Transverse colon (tissue), 4 donors: ENCODE measurements at places on chromosomes 6 and 20.

GRCh38 chr6:105226598-105227294 lies 46.9 kb upstream of the POPDC3 start:
- H3K36me3 ChIP-seq, result no peaks in the 10 kb centered on the region
- H3K27ac ChIP-seq, result no peak overlapping the region
- no peak for DNase-seq
- no peaks in the 10 kb centered on the region for H3K27me3 ChIP-seq
- H3K4me3 ChIP-seq, result no peak overlapping the region
- H3K4me1 ChIP-seq, result no peaks in the 10 kb centered on the region

GRCh38 chr6:41601248-41601549 lies 37.1 kb upstream of the MDFI start:
- H3K4me3 ChIP-seq, result no peak overlapping the region
- H3K36me3 ChIP-seq, result no peaks in the 10 kb centered on the region
- peak overlapping the region; percentile 75 for H3K27ac ChIP-seq
- no peaks in the 10 kb centered on the region for H3K27me3 ChIP-seq
- H3K4me1 ChIP-seq, result peaks cover 16% of the 10 kb centered on the region

GRCh38 chr20:38893056-38893564 lies 33.1 kb upstream of the FAM83D start:
- no peaks in the 10 kb centered on the region for H3K36me3 ChIP-seq
- H3K27ac ChIP-seq, result no peak overlapping the region
- no peak for DNase-seq
- H3K27me3 ChIP-seq, result peaks cover 22% of the 10 kb centered on the region
- no peak overlapping the region for H3K4me3 ChIP-seq

DNA sequence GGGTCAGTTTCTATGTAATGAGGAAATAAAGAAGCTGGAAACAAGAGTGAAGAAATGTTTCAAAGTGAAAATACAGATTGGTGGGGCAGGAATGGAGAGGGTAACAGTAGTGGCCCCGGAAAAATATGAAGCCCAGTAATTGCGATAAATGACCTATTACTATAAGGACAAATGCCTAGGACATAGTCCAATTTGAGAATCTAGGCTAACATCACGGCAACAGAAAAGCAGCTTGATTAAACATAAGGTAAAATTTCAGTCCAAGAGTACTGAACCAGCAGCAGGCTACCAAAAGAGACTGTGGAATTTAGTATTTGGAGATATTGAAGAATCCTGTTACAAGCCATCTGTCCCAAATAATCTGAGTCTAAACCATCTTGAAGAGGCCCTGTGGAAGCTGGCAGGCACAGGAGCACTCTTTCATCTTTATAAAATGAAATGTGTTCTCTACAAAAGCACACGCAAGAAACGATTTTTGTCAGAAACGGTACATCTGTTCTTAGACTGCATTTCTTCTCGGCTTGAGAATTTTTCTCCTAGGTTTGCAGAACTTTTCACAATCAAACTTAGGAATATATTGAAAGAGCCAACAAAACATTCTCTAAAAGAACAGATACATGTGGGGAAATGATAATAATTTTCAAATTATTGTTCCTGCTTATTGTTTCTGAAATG lies 49.3 kb downstream of the ELOVL5 start:
- no peaks in the 10 kb centered on the region for H3K36me3 ChIP-seq
- DNase-seq, result no peak
- no peak overlapping the region for H3K27ac ChIP-seq
- no peak overlapping the region for H3K4me3 ChIP-seq

DNA sequence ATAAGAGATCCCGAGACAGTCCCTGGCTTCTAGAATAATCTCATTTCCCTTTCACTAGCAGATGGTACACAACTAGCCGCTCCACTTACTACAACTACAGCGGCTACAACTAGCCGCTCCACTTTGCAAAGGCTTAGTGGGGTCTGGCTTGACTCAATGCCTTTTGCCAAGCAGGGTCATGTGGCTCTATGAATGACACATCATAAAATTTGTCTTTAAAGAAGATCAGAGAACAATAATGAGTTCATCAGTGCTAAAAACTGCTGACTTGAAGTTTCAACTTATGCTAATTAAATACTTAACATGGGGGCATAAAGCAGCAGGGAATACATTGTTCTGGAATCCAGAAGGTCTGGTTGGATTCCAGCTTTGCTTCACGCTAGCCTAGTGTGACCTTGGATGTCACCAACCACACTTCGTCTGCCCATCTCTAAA lies 2.0 kb upstream of the MICAL1 start:
- no peak overlapping the region for H3K4me3 ChIP-seq
- peaks cover 14% of the 10 kb centered on the region for H3K4me1 ChIP-seq
- DNase-seq, result no peak
- H3K36me3 ChIP-seq, result peaks cover 4% of the 10 kb centered on the region
- peak overlapping the region; percentile 93 for H3K27ac ChIP-seq
- H3K27me3 ChIP-seq, result no peaks in the 10 kb centered on the region
